ENCODE measurements at places on chromosomes 12 and 14.

DNA sequence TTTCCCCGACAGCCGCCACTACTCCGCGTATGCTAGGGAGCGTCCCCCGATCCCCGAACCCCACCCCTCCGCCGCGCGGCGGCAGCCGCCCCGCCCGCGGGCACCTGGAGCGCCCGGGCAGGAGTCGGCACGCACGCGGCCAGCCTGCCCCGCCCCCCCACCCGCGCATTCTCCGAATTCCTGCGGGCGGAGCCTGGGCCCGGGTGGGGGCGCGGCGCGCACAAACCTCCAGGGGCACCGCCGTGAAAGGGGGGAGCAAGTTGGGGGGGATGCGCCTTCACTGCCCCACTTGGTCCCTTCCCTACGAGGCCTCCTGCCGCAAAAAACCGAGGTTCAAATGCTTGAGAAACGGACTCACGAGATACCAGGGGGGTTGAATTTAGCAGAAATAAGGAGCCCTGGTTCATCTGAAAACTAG is 1.7 kb downstream of the AJUBA start:
- DNase-seq = no peak

- DNase-seq = no peak
Measured at GRCh38 chr12:24798335-24798734, 150.6 kb downstream of the BCAT1 start.

GRCh38 chr14:95085321-95085720 is 72.0 kb downstream of the DICER1 start:
- no peak for DNase-seq

GRCh38 chr12:22986997-22987396 is 362.0 kb downstream of the ETNK1 start:
- no peak for DNase-seq

GRCh38 chr14:95545515-95546168 is 10.8 kb downstream of the GLRX5 start:
- DNase-seq = no peak

DNA sequence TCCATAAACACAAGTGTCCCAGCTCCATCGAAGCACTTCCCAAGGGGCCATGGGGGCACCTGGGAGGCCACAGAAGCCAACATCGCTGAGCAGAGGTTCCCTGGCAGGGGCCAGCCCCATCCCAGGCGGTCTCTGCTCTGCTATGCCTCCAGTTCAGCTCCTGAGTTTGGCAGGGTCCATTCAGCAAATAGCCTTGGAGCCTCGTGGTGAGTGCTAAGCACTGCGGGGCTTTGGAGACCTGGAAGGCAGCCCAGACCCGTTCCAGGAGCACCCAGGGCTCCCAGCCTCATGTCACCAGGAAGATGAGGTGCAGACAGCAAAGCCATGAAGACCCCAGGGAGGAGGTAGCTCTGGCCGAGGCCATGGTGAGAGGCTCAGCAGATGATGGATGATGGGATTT is 109.5 kb downstream of the LGMN start:
- DNase-seq = no peak

- DNase-seq = no peak
Measured at GRCh38 chr12:64781280-64782190, 22.3 kb upstream of the GNS start.

DNA sequence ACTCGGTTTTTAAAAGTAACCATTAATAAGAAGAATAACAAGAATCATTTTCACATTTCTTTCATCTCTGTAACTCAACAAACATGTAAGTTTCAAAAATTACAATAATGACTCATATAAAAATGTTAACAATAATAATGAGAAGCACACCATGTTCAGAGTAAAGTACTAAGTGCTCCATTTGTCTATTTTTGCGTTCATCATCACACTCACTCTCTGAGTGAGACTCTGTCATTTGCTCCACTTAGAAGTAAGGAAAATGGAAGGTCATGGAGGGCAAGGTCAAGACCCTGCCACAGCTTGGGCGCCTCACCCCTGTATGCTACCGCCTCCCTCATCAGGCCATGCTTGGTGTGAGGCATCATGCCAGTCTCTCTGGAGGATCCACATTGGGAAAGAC is 129.9 kb downstream of the TMEM30B start:
- no peak for DNase-seq

DNA sequence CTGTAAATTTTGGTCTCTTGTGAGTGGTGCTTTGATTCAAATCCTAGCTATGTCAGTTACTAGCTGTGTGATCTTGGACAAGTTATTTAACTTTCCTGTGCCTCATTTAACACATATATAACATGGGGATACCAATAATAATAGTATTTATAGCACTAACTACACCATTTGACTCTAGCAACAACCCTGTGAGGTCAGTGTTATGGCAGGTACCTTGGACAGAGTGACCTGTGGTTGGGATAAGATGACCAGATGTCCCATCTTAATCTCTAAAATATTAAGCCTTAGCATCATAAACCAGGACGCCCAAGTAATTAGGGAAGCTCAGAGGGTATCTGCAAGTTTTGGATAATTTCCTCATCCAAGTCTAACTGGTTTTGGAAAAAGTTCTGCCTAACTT is 73.7 kb downstream of the NDUFA12 start:
- DNase-seq = no peak

- DNase-seq = no peak
Measured at GRCh38 chr14:101194373-101195308, 291.1 kb upstream of the RTL1 start.

DNA sequence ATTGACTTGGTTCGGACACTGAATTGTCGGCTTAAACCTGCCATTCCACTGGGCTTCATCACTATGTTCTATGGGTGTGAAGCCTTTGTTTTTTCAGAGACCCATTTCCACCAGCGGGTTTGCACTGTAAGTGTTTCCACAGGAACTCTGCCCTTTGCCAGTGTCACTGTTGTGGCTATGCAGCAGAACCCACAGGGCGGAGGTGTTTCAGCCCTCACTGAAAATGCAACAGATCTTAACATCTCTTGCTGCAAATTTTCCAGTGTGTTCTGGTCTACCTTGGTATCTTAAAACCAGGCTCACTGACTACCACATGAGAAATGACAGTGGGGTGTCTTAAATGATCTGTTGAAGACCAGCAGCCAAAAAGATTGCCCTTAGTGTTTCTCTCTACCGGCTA is 21.1 kb downstream of the PRKCH start:
- no peak for DNase-seq
